ENCODE measurements at places on chromosomes 13 and 19. TPM values are rescaled to one million over a fixed set of nuclear protein-coding genes. Genes with fewer than 3 reads are reported as not detected.

- peaks cover 2% of the 10 kb centered on the region for H3K4me1 ChIP-seq
- no peak overlapping the region for H3K4me3 ChIP-seq
- peaks cover 9% of the 10 kb centered on the region for H3K27me3 ChIP-seq
- no peak overlapping the region for H3K27ac ChIP-seq
- no peak for DNase-seq
Measured at GRCh38 chr19:38247126-38247525, 9.0 kb downstream of the PPP1R14A start.

- DNase-seq, result no peak
- H3K27ac ChIP-seq, result no peak overlapping the region
- no peaks in the 10 kb centered on the region for H3K4me1 ChIP-seq
- no peaks in the 10 kb centered on the region for H3K27me3 ChIP-seq
- no peaks in the 10 kb centered on the region for H3K36me3 ChIP-seq
Measured at GRCh38 chr13:93460005-93460404, 233.4 kb downstream of the GPC6 start.

- peak overlapping the region; percentile 95 for H3K27ac ChIP-seq
- peaks cover 28% of the 10 kb centered on the region for H3K4me1 ChIP-seq
- H3K27me3 ChIP-seq, result no peaks in the 10 kb centered on the region
- peak overlapping the region; percentile 94 for H3K4me3 ChIP-seq
- H3K36me3 ChIP-seq, result peaks cover 2% of the 10 kb centered on the region
Measured at GRCh38 chr19:56141417-56141993, 418 bp downstream of the ZNF444 start.

C1QTNF9B gene
- not detected for total RNA-seq

BEST2 gene
- total RNA-seq, result not detected

GPR12 gene
- total RNA-seq, result not detected

All from activated naive CD8-positive, alpha-beta T cell treated with anti-CD3 and anti-CD28 coated beads for 36 hours (primary cell).